Upper lobe of right lung (tissue), 1 donor: ENCODE measurements at places on chromosomes 16 and 17. TPM values are rescaled to one million over a fixed set of nuclear protein-coding genes. Genes with fewer than 3 reads are reported as not detected.

GRCh38 chr16:86342161-86342834 is 168.0 kb upstream of the FOXF1 start:
- H3K27ac ChIP-seq, result peak overlapping the region; percentile 61
- H3K36me3 ChIP-seq, result no peaks in the 10 kb centered on the region
- H3K4me1 ChIP-seq, result peaks cover 14% of the 10 kb centered on the region
- H3K4me3 ChIP-seq, result no peak overlapping the region
- DNase-seq, result no peak

GRCh38 chr16:63289834-63290460 is 1253.7 kb upstream of the CDH8 start:
- no peaks in the 10 kb centered on the region for H3K27me3 ChIP-seq
- H3K4me3 ChIP-seq, result no peak overlapping the region
- H3K4me1 ChIP-seq, result no peaks in the 10 kb centered on the region

DNA sequence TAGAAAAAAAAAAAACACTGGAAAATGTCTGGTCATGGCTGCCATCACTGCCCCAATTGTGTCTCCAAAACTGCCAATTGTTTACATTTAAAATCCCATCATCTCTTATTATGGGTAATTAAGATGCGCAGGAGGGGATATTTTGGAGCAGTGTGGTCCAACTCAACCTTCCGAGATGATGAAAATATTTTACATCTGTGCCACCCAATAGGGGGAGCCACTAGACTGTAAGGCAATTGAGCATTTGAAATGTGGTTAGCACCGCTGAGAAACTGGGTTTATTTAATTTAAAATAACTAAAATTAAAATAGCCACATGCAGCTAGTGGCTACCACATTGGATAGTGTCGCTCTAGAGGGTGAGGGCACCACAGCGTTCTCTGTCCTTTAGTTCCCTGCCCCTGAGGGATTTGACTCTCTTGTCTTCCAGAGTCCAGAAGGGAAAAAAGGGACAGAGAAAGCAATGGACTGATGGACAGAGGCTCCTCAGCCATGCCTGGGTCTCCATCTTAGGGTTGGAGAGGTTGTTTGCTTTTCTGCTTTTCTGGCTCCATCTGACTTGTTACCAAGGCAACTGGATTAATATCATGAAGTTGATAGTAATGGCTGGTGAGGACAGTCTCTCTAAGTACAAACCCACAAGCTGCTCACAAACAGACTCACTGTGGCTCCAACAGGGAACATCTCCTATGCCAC is 3.5 kb downstream of the MPO start:
- DNase-seq, result no peak
- H3K4me1 ChIP-seq, result no peaks in the 10 kb centered on the region
- no peak overlapping the region for H3K27ac ChIP-seq
- H3K27me3 ChIP-seq, result no peaks in the 10 kb centered on the region

Gene ZDHHC1
- total RNA-seq, result 11.1 TPM

Gene LAT
- total RNA-seq, result 13.4 TPM

Gene HSD17B2
- total RNA-seq, result 3.1 TPM

Gene KRT12
- total RNA-seq, result not detected

Gene FOXF1
- 46.4 TPM for total RNA-seq
